ENCODE measurements at places on chromosomes 12 and 14.

- H3K27ac ChIP-seq: no peak overlapping the region
- H3K4me1 ChIP-seq: peaks cover 40% of the 10 kb centered on the region
- no peaks in the 10 kb centered on the region for H3K27me3 ChIP-seq
- no peak overlapping the region for H3K4me3 ChIP-seq
Measured at GRCh38 chr14:54893151-54893760, 9.4 kb downstream of the GCH1 start.

- no peak overlapping the region for H3K4me3 ChIP-seq
- no peak overlapping the region for H3K27ac ChIP-seq
- peak; percentile 3 for DNase-seq
- no peaks in the 10 kb centered on the region for H3K36me3 ChIP-seq
Measured at GRCh38 chr14:98906123-98906995, 365.6 kb downstream of the BCL11B start.

DNA sequence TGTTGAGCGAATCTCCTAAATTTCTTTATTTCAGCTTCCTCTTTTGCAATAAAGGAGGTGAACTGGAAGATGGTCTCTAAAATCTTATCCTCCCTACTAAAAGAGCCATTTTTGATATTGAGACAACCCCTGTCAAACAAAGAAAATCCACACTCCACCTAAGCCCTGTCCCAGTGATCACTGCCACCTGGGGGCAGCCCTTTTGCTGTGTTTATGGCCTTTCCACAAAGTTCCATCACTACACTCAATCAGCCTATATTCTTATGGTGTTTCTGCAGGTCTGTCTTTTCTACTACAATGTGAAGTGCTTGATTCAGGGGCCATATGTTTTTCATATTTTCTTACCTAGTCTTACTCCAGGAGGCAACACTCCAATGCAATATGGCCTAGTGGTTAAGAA lies 163.7 kb downstream of the BMP4 start:
- no peak overlapping the region for H3K27ac ChIP-seq
- H3K27me3 ChIP-seq: no peaks in the 10 kb centered on the region
- no peak overlapping the region for H3K4me3 ChIP-seq
- no peak for DNase-seq

GRCh38 chr12:109764123-109764522 lies 50.5 kb downstream of the FAM222A start:
- peaks cover 1% of the 10 kb centered on the region for H3K36me3 ChIP-seq
- H3K4me1 ChIP-seq: peaks cover 16% of the 10 kb centered on the region
- no peaks in the 10 kb centered on the region for H3K27me3 ChIP-seq
- H3K27ac ChIP-seq: no peak overlapping the region

- H3K4me1 ChIP-seq: peaks cover 56% of the 10 kb centered on the region
- no peak overlapping the region for H3K4me3 ChIP-seq
- DNase-seq: no peak
- no peak overlapping the region for H3K27ac ChIP-seq
Measured at GRCh38 chr12:124779161-124780141, 84.2 kb downstream of the SCARB1 start.

- DNase-seq: no peak
- H3K27ac ChIP-seq: no peak overlapping the region
- no peak overlapping the region for H3K4me3 ChIP-seq
- H3K27me3 ChIP-seq: no peaks in the 10 kb centered on the region
- H3K36me3 ChIP-seq: no peaks in the 10 kb centered on the region
Measured at GRCh38 chr14:96268431-96269358, 12.7 kb downstream of the BDKRB1 start.

DNA sequence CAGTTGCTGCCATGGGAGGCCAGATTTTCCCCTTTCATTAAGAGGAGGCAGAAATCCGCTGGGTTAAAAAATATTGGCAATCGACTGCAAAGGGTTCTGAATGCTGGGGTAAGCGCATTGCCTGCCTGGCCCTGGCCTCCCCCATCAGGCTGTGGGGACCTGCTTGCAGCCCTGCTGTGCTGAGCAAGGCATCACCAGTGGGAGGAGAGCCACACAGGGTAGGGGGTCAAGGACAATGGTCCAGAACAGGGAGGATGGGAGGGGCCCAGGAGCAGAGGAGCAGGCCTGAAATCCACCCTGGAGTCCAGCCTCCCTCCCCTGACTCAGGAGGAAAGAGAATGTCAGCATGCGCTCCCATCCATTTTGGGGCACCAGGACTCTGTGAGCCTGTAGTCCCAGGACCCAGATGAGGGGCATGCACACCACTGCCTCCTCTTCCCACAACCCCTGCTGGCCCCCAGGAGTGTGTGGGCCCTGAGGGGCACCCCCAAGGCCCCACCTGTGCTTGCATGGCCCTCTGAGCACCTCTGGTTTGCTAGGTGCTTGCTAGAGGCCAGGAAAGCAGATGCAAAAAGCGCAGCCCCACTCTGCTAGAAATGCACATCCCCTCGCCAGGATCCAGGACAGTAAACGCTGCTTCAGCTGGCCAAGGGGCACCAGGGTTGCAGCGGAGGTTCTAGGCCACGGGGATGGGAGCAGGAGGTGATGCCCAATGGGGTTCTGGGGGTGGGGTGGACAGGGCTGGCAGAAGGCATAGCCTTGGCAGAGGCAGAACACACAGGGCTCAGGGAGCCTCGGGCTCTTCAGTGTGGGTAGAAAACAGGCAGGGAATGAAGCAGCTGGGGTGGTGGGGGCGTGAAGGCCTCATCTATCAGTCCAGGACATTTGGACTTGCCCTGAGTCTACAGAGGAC lies 14.6 kb downstream of the TESC start:
- peak; percentile 23 for DNase-seq
- no peak overlapping the region for H3K4me3 ChIP-seq
- H3K36me3 ChIP-seq: peaks cover 6% of the 10 kb centered on the region
- H3K4me1 ChIP-seq: peaks cover 69% of the 10 kb centered on the region

DNA sequence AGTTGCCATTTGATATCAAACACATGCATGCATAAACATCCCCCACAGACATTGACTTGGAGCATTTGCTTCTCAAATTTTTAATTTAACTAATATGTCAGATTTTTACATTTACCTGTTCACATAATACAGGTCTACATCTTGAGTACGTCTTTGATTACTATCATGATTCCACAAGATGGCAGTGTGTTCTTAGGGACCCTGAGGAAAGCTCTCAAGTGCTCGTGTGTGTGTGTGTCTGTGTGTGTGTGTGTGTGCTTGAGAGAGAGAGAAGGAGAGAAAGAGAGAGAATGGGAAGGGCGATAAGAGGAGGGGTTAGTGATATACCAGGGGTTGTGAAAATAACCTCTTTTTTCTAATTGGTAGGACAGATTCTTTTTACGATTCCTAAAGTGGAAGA lies 167.1 kb upstream of the OR4E1 start:
- H3K27me3 ChIP-seq: no peaks in the 10 kb centered on the region
- H3K4me1 ChIP-seq: no peaks in the 10 kb centered on the region
- no peak overlapping the region for H3K4me3 ChIP-seq

GRCh38 chr14:92549859-92550230 lies 36.3 kb downstream of the RIN3 start:
- no peaks in the 10 kb centered on the region for H3K27me3 ChIP-seq
- H3K36me3 ChIP-seq: no peaks in the 10 kb centered on the region
- peaks cover 21% of the 10 kb centered on the region for H3K4me1 ChIP-seq

GRCh38 chr12:124172636-124173035 lies 122.3 kb upstream of the RFLNA start:
- no peak overlapping the region for H3K27ac ChIP-seq
- no peaks in the 10 kb centered on the region for H3K27me3 ChIP-seq
- H3K4me1 ChIP-seq: no peaks in the 10 kb centered on the region

GRCh38 chr12:112169161-112169872 lies 44.0 kb downstream of the TRAFD1 start:
- no peak overlapping the region for H3K4me3 ChIP-seq
- no peaks in the 10 kb centered on the region for H3K4me1 ChIP-seq
- DNase-seq: no peak
- peaks cover 4% of the 10 kb centered on the region for H3K36me3 ChIP-seq
- H3K27ac ChIP-seq: no peak overlapping the region

DNA sequence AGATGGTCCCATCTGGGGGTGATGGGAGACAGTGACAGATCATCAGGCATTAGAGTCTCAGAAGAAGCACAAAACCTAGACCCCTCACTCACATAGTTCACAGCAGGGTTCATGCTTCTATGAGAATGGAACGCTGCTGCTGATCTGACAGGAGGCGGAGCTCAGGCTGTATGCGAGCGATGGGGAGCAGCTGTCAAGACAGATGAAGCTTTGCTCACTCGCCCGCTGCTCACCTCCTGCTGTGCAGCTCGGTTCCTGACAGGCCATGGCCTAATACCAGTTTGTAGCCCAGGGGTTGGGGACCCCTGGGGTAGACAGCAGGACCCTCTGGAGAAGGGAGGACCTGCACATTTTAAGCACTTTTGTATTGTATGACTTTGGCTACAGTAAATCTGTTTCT lies 111.2 kb downstream of the LGMN start:
- no peak overlapping the region for H3K4me3 ChIP-seq
- no peak for DNase-seq
- H3K27me3 ChIP-seq: no peaks in the 10 kb centered on the region
- H3K27ac ChIP-seq: no peak overlapping the region
- 0 out of 3 replicates have a peak, but pooled peaks cover 5% of the 10 kb centered on the region for H3K36me3 ChIP-seq

DNA sequence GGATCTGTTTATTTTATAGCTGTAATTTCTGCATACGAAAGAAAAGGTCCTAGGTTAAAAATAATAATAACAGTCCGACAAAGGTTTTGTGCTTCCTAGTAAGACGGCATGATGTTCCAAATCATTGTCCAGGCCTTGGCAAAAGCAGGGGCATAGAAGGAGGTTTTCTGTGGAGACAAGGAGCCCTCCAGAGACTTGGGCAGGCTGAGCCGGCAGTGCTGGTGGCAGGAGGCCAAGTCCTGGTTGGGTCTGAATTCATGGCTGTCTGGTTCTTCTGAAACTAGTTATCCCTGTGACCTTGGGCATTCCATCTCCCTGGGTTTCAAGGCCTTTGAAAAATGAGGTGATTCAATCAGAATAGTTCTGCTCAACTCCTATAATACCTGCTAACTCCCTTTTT lies 44.0 kb downstream of the KCNK13 start:
- 0 out of 3 replicates have a peak, but pooled peaks cover 4% of the 10 kb centered on the region for H3K27me3 ChIP-seq
- H3K4me3 ChIP-seq: no peak overlapping the region
- no peak overlapping the region for H3K27ac ChIP-seq
- peak; percentile 18 for DNase-seq
- H3K4me1 ChIP-seq: no peaks in the 10 kb centered on the region
- H3K36me3 ChIP-seq: no peaks in the 10 kb centered on the region

DNA sequence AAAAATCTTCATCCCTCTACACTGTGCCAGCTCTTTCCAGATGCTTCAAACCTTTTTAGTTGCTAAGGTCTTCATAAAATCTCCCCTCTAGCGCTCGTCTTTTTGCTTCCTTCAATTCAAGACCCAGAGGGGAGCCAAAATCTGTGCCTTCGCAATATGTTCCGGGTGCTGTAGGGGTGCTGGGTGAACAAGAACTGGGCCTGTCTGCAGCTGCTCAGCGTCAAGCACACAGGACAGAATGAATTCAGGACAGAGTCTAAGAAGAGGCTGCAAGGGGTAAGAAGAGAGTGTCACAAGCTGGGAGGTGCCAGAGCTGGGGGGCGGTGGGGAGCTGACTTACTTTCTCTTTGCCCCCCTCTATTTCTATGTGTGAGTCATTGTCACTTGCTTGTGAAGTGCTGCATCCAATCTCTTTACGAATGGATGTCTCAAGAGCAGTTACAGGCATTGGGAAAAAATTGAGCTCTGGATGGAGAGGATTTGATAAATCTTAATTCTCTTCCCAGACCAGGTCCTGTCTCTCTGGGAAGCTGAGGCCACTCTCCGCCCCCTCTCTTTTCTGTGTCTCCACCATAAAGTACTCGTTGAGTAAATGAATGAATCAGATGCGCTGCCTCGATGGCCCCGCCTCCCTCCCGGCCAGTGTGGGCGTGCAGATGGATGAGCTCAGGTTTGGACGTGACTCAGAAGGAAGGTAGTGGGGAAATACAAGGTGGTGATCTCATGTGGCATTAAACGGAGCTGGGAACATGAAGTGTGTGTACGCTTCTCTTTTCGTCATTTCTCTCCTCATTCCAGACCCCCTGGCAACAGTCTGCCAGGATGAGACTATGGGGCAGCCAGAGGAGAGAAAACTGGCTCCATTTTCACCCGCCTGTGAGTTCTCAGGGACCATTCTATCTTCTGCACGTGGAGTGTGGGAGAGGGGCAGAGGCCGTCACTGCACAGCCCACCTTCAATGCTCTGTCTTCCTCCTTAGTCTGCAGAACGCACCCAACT lies 91.3 kb downstream of the TSPAN9 start:
- H3K27me3 ChIP-seq: no peaks in the 10 kb centered on the region
- H3K4me3 ChIP-seq: no peak overlapping the region
- no peaks in the 10 kb centered on the region for H3K36me3 ChIP-seq
- no peak overlapping the region for H3K27ac ChIP-seq

- H3K36me3 ChIP-seq: no peaks in the 10 kb centered on the region
- H3K27ac ChIP-seq: no peak overlapping the region
- H3K4me1 ChIP-seq: no peaks in the 10 kb centered on the region
- H3K27me3 ChIP-seq: no peaks in the 10 kb centered on the region
Measured at GRCh38 chr12:103583008-103583407, 4.1 kb upstream of the STAB2 start.

- H3K36me3 ChIP-seq: peaks cover 30% of the 10 kb centered on the region
- no peaks in the 10 kb centered on the region for H3K27me3 ChIP-seq
- H3K27ac ChIP-seq: no peak overlapping the region
- DNase-seq: no peak
- no peak overlapping the region for H3K4me3 ChIP-seq
Measured at GRCh38 chr12:109982210-109982609, 14.0 kb downstream of the GIT2 start.

DNA sequence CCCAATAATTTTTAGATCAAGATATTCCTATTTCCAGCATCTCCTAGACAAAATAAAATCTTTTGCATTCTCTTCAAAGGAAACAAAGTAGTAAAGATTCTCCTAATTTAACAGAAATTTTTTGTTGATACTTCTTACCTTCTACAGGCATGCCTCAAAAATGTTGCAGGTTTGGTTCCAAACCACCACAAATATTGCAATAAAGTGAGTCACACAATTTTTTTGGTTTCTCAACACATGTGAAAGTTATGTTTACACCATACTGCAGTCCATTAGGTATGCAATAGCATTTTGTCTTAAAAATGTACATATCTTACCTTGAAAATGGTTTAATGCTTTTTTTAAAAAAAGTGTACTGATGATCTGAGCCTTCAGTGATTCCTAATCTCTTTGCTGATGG lies 65.6 kb upstream of the USP15 start:
- peaks cover 22% of the 10 kb centered on the region for H3K27me3 ChIP-seq
- H3K4me3 ChIP-seq: no peak overlapping the region
- H3K27ac ChIP-seq: no peak overlapping the region
- no peaks in the 10 kb centered on the region for H3K36me3 ChIP-seq
